SJCRH30 (cell line): ENCODE measurements at places on chromosomes 2 and 18. TPM values are rescaled to one million over a fixed set of nuclear protein-coding genes. Genes with fewer than 3 reads are reported as not detected.
A peak's percentile ranks its signal among the peaks of the same experiment; 100 is the strongest.

- no peak for DNase-seq
These were observed 304.0 kb downstream of the LPIN1 start for GRCh38 chr2:12050396-12050795.

DNA sequence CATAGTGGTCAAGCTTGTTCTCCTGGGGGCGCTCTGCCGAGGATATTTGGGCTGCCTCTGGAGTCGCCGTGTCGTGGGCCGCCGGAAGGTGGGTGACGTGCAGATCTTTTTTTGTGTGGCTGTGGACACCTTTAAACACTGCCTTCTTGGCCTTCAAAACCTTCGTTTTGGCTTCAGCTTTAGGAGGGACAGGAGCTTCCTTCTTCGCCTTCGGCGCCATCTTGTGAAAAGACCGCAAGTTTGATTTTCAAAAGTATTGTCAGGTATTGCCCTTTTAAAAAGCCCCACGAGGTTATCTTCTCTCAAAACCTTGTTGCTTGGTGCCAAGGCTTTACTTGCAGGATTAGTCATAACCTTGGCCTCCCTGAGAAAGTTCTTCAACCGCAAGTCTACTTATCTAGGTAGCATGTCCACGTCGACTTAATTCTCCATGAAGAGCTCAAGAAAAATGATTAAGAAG, 20.8 kb downstream of the LAMA3 start:
- no peak for DNase-seq

GRCh38 chr18:395456-396250, 104.8 kb downstream of the COLEC12 start:
- no peak for DNase-seq

DNA sequence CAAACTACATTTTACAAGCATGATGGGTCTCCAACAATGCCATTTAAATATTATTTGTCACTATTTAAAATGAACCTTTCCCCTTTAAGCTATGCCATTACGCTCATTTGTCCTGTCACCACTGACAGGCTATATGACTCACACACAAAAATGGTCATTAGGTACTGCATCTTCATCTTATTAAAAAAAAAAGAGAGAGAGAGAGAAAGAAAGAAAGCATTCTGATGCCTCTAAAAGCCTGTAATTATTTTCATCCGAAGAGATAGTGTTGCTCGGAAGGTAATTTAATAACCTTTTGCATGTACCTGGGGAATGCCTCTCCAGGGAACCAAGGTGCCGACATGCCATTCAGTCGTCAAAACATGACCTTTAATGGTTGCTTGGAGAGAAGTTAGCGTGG, 226.7 kb downstream of the ARHGAP15 start:
- no peak for DNase-seq

DNA sequence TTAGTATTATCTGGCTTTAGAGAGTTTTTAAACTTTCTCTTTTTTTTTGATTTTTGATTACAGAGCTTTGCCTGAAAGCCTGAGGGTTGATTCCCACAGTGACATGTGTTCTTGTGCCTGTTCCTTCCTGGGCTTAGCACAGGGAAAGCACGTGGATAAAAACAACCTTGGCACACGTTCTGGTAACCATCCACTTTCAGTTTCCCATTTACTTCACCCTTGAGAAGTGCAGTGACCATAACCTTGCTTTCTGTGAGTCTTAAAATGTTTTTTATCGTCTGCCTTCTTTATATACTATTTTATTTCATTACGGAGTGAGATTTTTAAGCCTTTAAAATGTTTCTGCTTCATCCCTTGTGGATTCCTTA, 11.5 kb downstream of the CD226 start:
- DNase-seq = no peak

- DNase-seq = no peak
These were observed 27.0 kb downstream of the PPM1B start for GRCh38 chr2:44195714-44196113.

DNA sequence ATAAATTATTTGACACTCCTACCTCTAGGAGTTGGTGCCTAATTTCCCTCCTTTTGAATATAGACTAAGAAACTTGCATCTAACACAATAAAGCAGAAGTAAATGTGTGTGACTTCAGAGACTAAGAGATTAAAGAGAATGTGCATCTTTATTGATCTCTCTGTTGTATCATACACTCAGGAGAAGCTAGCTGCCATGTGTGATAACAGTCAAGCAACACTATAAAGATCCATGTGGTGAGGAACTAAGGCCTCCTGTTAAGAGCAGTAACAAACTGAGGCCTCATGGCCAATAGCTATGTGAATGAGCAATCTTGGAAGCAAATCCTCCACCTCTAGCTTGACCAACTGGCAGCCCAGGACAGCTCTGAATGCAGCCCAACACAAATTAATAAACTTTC, 3.4 kb downstream of the FANCL start:
- no peak for DNase-seq

DNA sequence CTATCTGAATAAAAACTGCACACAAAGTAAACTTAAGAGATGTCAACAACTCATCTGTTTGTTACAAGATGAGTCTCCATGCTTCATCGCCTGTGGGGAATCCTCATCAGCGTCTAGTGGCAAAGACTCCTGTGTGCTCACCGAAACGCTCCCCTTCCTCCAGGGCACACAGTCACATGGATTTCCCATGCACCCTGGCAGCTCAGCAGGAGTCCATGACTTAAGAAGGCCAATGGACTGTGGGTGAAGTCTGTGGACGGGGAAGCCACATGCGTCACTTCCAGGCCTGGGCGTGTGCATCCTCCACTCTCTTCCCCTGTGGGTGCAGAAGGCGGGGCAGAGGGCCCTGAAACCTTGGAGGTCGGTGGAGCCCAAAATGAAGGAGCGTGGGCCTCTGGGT, 41.1 kb downstream of the ID2 start:
- DNase-seq = no peak

- DNase-seq = no peak
These were observed 239.7 kb downstream of the GPD2 start for GRCh38 chr2:156675896-156676295.

DNA sequence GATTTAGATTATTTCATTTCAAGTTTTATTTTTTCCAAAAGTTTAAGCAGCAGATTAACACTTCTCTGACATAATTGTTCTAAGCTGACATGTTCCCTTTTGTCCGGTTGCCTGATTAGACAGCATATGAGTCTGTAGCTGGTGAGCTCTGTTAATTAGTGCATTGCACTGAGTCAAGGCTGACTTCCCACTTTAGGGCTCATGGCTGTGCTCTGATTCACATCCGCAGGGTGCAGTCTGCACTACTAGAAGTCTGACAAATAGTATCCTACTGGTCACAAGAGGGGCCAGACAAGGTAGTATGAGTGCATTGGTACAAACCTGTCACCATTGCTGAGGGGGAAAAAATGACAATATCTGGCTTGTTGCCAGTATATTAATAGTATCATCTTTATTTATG, 443.9 kb upstream of the ZNF804A start:
- DNase-seq = no peak

- DNase-seq = no peak
These were observed 22.3 kb downstream of the INO80D start for GRCh38 chr2:206063635-206064034.

GRCh38 chr2:177334940-177335543, 57.5 kb upstream of the AGPS start:
- DNase-seq = peak; percentile 71

Gene UGT1A7
- total RNA-seq = not detected in 2 replicates

Gene SH3RF3
- total RNA-seq = 0.28 and 0.30 TPM in 2 replicates

Gene GALR1
- not detected in 2 replicates for total RNA-seq

Gene ASPRV1
- total RNA-seq = 0.51 and 0.95 TPM in 2 replicates
